ENCODE measurements at places on chromosomes 5 and 9.
A peak's percentile ranks its signal among the peaks of the same experiment; 100 is the strongest.

DNA sequence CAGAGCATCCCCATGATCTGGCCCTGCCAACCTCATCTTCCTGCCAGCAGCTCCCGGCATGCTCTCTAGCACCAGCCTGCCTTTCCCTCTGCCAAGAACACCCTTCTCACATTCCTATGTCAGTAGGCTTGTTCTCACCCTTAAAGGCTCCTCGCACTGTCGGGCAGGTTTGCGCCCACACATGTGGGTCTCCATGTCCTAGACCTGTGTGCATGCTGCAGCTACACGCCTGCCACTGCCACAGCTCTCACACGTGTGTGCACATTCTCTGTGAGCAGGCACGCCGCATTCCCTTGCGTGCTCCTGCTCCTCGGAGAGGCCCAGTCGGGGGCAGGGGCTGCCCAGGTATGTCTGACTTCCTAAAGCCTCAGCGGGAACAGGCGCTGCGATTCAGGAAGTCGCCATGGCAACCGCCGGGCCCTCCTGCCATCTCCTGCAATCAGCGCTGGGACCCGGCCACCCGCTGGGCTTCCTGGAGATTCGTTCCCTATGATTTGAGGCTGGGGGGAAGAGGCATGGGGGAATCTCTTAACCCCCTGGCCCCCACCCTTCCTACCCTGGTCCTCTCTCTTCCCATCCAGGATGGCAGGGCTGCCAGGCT, 28.1 kb downstream of the NDUFA8 start:
- peak; percentile 8 for DNase-seq

GRCh38 chr9:34171753-34172535, 6.9 kb upstream of the UBAP1 start:
- DNase-seq: no peak

GRCh38 chr5:159463590-159464321, 133.5 kb upstream of the IL12B start:
- DNase-seq: no peak

DNA sequence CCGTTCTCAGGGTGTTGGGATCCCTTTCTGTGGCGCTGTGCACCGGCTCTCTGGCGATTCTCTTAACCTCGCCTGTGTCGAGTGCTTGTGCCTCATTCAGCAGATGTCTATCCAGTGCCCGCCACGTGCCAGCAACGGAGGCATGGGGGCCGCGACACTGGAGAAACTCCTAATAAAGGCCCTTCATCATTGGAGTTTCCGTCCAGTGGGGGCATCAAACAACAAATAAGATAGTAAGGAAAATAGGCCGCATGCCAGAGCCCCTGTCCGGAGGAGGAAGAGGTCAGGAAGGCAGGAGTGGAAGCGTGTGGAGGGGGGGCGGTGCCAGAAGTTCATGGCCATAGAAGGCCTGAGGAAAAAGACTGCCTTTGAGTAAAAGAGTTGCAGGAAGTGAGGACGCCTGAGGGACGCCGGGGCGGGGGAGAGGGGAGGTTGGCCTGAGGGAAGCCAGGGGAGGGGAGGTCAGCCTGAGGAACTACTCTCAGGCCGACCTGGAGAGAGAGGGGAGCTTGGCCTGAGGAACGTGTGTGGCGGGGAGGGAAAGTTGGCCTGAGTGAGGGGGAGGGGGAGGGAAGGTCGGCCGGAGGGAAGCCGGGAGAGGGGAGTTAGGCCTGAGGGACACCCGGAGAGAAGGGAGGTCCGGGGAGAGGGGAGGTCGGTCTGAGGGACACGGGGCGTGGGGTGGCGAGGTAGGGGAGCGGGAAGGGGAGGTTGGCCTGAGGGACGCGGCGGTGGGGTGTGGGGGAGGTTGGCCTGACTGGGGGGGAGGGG, 82.2 kb downstream of the CACNA1B start:
- DNase-seq: no peak

DNA sequence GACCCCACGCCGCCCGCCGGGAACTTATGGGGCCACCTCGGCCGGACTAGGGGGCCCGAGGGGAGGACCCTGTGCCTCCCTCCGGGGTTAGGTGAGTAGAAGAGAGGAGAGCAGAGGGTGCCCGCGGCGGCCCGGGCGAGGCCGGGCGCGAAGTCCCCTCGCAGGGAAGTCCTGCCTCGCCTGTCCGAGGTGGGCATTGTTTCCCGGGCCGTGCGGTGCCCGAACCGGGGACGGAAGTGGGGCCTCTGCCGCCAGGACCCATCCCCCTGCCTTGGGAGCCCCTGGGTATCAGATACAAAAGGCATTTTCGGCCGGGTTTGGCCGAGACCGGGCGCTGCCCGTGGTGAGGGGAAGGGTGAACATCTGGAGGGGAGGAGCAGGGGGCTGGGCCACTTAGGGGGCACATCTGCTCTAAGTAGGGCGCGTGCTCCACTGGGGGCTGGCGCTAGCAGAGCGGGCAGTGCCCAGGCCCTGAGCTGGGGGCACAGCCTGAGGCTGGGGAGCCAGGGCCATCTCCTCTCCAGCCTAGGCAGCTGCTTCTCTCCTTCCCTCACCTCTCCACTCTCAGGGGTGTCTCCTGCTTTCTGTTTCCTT, 48.2 kb downstream of the DAB2IP start:
- DNase-seq: no peak

- no peak for DNase-seq
These were observed 340.8 kb downstream of the FGF10 start for GRCh38 chr5:44048276-44048984.

GRCh38 chr9:131714161-131714646, 25.7 kb downstream of the RAPGEF1 start:
- no peak for DNase-seq

GRCh38 chr5:112514111-112514510, 95.0 kb upstream of the EPB41L4A start:
- no peak for DNase-seq

- DNase-seq: no peak
These were observed 937.6 kb downstream of the TLE4 start for GRCh38 chr9:80509358-80509757.

GRCh38 chr5:158819095-158819494, 280.6 kb downstream of the EBF1 start:
- DNase-seq: no peak

GRCh38 chr5:123215929-123216702, 127.1 kb downstream of the PRDM6 start:
- DNase-seq: no peak

DNA sequence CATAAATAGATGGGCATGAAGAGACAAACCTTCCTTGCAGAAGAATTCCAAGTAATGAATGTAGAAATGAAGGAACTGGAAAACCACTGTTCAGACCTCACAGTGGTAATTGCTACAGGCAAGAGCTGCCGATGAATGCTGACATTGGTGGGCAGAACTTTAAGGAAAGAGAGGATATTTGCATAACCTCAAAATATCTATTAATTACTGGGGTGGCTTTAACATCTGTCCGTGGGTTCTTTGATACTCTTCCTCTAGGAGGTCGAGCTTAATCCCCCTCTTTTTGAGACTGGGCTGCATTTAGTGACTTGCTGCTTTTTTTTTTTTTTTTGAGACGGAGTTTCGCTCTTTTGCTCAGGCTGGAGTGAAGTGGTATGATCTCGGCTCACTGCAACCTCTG, 34.7 kb downstream of the LAMC3 start:
- no peak for DNase-seq

- no peak for DNase-seq
These were observed 416.6 kb downstream of the PLK2 start for GRCh38 chr5:58043032-58043945.

DNA sequence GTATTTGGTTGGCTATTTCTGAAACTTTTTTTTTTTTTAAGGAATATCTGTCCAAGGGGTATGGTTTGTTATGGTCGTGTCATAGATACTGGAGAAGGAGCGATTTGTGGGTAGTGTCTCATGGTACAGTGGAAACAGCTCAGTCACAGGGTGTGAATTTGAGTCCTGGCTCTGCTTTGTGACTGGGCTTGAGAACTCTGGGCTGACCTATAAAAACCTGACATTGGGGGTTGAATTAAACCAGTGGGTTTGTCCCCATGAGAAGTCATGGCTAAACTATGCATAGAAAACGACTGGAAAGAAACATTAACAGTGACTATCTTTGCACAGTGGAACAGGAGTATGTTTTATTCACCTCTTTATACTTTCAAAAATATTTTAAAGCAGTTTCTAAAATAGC, 54.7 kb downstream of the MACROH2A1 start:
- no peak for DNase-seq

- DNase-seq: no peak
These were observed 223.2 kb downstream of the FSTL4 start for GRCh38 chr5:133389066-133389590.

GRCh38 chr5:34858790-34859189, 19.8 kb downstream of the TTC23L start:
- no peak for DNase-seq

DNA sequence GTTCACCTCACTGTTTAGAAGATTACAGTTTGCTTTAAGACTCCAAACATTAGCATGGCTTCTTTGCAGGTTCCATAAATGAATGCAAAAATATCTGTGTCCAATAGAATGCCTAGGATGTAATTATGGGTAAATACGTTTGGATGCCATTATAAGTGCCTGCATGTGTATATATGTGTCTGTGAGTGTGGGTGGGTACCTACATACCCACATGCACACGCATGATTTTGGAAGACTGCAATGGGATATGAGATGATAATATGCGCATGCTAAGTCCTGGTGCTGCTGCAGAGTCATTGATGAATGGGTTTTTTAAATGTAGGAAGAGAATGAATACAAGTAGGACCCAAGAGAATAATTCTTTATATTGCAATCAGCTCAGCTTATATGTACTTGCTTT, 406.4 kb downstream of the ZSWIM6 start:
- no peak for DNase-seq

DNA sequence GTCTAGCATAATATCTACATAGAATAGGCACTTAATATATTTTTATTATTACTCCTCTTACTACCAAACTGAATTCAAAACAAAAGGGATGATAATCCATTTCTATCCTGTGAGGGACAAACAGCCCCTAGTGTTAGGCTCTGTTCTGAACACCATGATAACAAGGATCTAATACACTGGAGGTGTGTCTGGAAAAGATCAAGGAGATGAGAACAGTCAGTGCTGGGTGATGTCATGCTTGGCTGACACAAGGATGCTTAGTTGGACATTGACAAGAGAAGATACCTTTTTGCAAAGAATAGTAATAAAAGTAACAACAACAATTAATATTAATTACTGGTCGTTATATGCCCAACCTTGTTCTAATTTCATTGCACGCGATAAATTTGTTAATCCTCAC, 458.7 kb downstream of the EBF1 start:
- DNase-seq: no peak

- DNase-seq: no peak
These were observed 113.7 kb downstream of the BAAT start for GRCh38 chr9:101271102-101271501.

DNA sequence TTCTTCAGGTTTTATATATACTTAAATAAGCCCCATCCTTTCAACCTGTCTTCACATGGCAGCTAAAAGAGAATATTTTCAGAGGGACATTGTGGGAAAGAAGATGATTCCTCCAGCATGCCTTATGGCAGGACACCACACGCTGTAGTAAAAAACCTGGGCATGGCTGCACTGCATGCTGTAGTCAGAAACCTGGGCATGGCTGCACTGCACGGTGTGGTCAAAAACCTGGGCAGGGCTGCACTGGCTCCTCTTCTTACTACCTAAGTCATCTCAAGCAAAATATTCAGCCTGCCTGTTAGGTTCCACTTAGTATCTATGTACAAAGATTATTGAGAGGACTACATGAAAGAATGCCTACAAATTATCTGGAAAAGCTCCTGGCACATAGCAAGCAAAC, 153.6 kb downstream of the BRINP1 start:
- DNase-seq: no peak

- no peak for DNase-seq
These were observed 183.4 kb downstream of the GOLPH3 start for GRCh38 chr5:31990701-31991110.

DNA sequence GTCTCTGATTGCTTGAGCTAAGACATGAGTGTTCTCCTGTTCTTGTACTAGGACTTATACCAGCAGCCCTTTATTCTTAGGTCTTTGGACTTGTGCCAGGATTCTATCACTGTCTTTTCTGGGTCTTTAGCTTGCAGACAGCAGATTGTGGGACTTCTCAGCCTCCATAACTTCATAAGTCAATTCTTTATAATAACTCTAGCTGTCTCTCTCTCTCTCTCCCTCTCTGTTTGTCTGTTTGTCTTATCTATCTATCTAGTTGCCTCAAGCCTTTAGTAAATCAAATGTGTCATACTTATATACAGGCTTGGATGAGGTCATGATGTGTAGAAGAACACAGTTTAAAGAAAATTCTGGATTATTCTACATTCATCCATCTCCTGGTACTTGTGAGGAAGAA, 11.5 kb upstream of the ANKRD55 start:
- no peak for DNase-seq

GRCh38 chr9:16671591-16672137, 198.8 kb downstream of the BNC2 start:
- DNase-seq: peak; percentile 37

- no peak for DNase-seq
These were observed 59.1 kb upstream of the ZFAND5 start for GRCh38 chr9:72424131-72424530.

DNA sequence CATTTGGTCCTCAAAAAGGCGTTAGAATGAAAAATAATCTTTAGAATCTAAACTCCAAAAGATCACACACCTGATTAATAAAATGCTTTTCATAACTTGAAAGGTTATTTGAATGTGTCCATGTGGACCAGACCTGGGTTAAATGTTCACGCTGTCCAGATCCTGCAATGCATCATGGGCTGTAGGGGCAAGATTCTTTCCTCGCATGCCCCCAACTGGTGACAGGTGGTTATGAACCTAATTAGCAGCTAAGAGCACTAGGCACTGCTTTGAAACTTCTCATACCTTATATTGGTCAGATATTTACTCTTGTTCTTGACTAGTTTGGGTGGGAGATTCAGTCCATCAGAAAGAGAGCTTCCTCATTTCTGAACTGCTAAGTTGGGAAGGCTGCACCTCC, 19.3 kb upstream of the PIP5K1B start:
- no peak for DNase-seq

- DNase-seq: peak; percentile 41
These were observed 66.6 kb upstream of the STXBP1 start for GRCh38 chr9:127545196-127546124.

DNA sequence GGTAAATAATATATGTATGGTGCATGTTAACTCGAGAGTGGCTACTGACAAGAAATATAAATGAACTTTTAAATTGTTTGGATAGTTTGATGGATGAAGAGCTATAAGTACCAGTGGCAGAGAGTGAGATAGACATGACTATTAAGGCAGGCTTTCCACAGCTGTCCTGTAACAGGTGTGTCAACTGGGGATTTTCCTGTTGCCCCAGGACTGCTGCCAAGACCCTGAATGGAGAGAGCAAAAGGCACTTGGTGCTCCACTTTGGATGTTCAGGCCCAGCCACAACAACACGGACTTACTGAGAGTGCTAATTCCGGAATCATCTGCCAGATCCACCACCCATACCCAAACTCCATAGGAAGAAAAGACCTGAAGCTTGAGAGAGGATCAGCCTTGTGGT, 215.1 kb downstream of the SEC61B start:
- DNase-seq: no peak

DNA sequence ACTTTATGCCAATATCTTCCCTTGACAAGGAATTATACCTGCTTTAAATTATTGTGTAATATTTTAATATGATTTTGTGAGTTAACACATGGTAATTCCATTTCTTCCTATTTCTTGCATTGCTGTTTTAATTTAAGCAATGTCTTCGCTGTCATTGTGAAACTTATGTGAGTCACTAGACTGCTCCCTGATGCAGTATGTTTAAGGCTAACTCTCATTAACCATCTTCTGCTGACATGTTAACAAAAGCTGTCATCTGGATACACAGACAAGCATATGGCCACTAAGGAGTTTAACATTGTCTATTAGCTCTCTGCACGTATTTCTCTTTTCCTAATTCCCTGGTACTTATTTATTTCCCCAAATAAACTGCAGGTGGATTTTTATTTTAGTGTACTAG, 980.8 kb upstream of the CTNND2 start:
- no peak for DNase-seq

- DNase-seq: no peak
These were observed 88.0 kb downstream of the INIP start for GRCh38 chr9:112629671-112630485.

Data from DMS153 (cell line).